ENCODE measurements at places on chromosomes 3 and 15.

- DNase-seq = no peak
Observed at GRCh38 chr3:184800349-184800930, 11.5 kb upstream of the VPS8 start.

- DNase-seq = no peak
Observed at GRCh38 chr15:99014803-99015697, 7.5 kb upstream of the PGPEP1L start.

DNA sequence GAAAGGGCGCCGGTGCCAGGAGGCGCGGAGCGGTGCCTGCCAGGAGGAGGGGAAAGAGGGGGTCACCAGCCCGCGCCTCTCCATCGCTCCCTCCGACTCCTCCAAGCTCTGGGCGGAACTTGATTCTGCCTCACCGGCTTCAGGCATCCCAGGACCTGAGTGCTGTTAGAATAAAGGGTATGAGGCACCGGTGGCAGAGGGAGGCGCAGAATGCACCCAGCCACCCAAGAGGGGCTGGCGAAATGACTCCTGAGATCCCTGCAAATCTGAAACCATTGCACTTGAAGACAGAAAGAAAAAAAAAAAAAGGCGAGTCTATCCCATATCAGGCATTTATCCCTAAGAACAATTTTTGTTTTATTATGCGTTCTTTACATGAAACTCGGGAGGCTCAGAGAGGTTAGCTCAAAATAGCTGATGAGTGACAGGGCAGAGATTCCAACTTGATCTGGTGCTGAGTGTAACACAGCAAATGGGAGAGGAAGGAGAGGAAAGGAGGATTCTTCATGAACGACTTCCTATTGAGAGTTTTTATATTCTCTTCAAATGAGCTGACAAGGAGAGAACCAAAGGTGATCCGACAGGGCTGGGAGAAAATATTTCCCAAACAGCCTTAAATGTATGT, 157.0 kb upstream of the FRMD4B start:
- DNase-seq = no peak

GRCh38 chr15:88529021-88529630, 17.4 kb downstream of the DET1 start:
- DNase-seq = no peak

DNA sequence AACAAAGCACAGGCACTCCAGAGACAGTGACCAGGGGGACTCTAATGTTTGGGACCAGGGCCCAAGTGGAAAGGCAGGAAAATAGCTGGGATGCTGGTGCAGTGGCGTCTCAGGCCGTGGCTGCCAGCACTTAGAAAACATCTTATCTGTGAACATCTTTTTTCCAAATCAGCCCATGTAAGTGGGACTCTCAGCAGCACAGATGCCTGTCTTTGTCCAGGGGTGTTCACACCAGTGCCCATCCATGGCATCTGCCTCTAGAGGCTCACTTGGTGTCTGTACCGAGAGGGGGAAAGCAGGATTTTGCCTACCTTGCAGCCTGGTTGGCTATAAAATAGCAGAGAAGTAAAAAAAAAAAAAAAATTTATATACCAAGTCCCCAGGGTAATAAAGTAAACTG, 26.7 kb downstream of the SLC12A8 start:
- no peak for DNase-seq

DNA sequence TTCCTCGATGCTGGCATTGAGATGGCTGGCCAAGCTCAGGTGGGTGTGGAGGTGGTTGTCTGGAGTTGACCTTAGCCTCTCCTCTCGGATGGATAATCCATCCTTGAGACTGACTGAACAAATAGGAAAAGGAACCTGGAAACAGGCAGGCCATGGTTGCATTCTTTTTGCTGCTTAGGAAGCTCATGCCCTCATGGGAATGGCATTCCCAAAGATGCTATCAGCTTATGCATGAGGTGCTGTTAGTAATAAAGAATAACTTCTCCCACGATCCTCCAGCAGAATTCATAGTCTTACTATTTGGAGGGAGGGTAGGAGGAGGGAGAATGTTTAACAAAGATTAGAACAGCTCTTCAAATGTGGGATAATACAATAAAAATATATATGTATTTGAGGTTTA, 303.0 kb upstream of the TPM1 start:
- DNase-seq = no peak

GRCh38 chr3:38108649-38109579, 28.0 kb downstream of the ACAA1 start:
- no peak for DNase-seq

GRCh38 chr15:61033940-61034677, 195.0 kb downstream of the RORA start:
- DNase-seq = no peak

DNA sequence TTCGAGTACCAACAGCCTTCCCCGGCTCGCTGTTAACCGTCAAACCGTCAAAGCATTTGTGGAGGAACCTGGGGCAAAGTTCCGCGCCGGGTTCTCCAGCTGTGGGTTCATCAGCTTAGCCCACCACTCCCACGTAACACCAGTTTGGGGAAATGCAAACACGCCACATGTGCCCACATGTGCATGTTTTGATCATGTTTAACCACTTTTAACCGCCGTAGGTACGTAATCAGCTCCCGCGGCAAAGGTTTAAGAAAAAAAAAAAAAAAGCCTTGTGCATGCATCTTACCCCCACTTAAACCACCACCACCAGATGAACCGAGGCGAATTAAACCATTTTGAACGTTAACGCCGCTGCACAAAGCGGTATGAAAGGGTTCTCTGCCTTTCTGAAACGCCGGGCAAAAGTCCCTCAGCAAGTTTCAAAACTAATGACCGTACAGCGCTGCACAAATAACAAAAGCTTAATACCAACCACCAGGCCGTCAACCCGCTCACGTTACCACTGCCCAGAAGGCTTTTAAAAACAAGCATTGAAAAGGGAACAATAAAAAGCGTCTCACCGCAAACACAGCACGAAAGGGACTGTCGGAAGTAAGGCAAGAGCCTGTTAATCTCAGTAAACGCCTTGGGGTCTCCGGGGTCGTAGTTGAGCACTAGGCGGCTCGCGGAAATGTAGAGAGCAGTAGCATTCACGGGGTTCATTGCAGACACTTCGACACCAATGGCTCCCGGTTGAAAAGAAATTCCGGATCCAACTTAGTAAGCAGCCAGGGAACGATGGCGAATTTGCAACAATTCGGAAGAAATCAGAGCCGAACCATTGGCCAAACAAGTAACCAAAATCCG, 1.5 kb downstream of the MSL2 start:
- DNase-seq = no peak

GRCh38 chr3:73552700-73553099, 72.0 kb downstream of the PDZRN3 start:
- DNase-seq = no peak

- no peak for DNase-seq
Observed at GRCh38 chr3:74511078-74511477, 103.4 kb downstream of the CNTN3 start.

GRCh38 chr3:62184559-62184958, 188.8 kb downstream of the FEZF2 start:
- DNase-seq = no peak

GRCh38 chr3:37833302-37834186, 28.1 kb upstream of the CTDSPL start:
- DNase-seq = no peak

- DNase-seq = no peak
Observed at GRCh38 chr3:85846940-85847339, 888.2 kb downstream of the CADM2 start.

DNA sequence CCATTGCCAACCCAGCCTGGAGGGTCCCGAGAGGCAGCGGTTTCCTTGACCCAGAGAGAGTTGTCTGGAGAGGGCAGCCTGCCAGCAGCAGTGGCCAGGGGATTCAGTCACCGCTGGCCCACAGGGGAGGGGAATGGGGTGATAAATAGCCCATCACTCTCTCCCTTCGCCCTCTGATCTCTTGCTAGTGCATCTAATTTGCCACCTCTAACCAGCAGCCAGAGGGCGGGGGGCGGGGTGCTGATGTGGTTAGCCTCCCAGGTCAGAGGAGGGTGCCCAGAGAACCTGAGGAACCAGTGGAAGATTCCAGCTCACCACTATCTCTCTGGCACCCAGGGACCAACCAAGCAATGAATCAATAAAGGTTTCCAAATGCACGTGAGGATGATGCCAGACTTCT, 35.1 kb upstream of the SLC6A11 start:
- no peak for DNase-seq

DNA sequence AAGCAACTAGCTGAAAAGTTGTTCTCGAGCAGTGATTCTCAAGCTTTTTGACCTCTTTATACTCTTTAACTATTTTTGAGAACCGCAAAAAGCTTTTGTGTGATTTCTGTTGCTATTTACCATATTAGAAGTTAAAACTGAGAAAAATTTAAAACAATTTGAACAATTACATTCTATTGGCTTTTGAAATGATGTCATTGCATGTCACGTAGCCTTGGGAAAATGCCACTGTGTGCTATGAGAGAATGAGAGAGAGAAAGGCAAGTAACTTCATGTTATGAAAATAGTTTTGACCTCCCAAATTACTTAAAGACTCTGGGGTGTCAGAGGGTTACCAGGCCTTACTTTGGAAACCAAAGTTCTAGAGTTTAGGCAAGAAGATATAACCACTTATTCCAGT, 8.0 kb downstream of the USP13 start:
- DNase-seq = no peak

DNA sequence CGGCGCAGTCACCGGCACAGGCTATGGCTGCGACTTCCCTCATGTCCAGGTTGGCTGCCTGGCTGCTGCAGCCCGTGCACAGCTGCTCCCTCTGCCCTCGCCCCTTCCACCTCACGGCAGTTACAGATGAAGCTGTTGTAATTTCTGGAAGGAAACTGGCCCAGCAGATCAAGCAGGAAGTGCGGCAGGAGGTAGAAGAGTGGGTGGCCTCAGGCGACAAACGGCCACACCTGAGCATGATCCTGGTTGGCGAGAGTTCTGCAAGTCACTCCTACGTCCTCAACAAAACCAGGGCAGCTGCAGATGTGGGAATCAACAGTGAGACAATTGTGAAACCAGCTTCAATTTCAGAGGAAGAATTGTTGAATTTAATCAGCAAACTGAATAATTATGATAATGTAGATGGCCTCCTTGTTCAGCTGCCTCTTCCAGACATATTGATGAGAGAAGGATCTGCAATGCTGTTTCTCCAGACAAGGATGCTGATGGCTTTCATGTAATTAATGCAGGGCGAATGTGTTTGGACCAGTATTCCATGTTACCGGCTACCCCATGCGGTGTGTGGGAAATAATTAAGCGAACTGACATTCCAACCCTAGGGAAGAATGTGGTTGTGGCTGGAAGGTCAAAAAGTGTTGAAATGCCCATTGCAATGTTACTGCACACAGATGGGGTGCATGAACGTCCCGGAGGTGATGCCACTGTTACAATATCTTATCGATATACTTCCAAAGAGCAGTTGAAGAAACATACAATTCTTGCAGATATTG, 13.2 kb upstream of the GNB4 start:
- DNase-seq = no peak

- no peak for DNase-seq
Observed at GRCh38 chr3:185717121-185717520, 107.7 kb downstream of the IGF2BP2 start.

GRCh38 chr15:83837945-83838571, 184.1 kb downstream of the ADAMTSL3 start:
- no peak for DNase-seq

DNA sequence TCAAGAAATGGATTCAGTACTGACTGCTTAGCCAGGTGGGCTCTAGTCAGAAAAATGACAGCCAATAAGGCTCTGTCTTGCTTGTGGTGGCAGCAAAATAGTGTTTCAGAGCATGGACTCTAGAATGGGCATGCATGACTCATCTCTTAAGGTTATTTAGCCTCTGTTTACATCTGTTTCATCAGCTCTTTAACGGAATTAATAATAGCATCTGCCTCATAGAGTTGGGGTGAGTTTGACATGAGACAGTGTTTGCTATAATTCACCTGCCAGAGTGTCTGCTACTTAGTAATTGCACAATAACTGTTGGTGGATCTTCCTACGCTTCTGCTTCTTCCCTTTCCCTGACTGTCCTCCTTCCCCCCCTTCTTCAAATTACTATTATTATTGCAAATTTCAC, 350.4 kb upstream of the SEMA6D start:
- no peak for DNase-seq

- DNase-seq = no peak
Observed at GRCh38 chr15:52308446-52309153, 13.0 kb upstream of the MYO5C start.

GRCh38 chr3:143363276-143363675, 243.7 kb downstream of the CHST2 start:
- DNase-seq = no peak

DNA sequence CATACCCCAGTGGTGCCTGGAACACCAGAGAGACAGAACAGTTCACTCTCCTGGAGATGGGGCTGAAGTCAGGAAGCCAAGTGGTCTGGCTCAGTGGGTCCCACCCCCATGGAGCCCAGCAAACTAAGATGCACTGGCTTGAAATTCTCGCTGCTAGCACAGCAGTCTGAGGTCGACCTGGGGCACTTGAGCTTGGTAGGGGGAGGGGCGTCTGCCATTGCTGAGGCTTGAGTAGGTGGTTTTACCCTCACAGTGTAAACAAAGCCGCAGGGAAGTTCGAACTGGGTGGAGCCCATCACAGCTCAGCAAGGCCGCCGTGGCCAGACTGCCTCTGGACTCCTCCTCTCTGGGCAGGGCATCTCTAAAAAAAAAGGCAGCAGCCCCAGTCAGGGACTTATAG, 272.0 kb downstream of the KLF13 start:
- no peak for DNase-seq

DNA sequence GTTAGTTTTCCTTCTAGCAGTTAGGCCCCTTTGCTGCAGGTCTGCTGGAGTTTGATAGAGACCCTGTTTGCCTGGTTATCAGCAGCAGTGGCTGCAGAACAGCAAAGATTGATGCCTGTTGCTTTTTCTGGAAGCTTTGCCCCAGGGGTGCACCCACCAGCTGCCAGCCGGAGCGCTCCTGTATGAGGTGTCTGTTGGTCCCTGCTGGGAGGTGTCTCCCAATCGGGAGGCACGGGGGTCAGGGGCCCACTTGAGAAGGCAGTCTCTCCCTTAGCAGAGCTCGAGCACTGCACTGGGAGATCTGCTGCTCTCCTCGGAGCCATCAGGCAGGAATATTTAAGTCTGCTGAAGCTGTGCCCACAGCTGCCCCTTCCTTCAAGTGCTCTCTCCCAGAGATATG, 825.3 kb upstream of the GRM7 start:
- DNase-seq = no peak

DNA sequence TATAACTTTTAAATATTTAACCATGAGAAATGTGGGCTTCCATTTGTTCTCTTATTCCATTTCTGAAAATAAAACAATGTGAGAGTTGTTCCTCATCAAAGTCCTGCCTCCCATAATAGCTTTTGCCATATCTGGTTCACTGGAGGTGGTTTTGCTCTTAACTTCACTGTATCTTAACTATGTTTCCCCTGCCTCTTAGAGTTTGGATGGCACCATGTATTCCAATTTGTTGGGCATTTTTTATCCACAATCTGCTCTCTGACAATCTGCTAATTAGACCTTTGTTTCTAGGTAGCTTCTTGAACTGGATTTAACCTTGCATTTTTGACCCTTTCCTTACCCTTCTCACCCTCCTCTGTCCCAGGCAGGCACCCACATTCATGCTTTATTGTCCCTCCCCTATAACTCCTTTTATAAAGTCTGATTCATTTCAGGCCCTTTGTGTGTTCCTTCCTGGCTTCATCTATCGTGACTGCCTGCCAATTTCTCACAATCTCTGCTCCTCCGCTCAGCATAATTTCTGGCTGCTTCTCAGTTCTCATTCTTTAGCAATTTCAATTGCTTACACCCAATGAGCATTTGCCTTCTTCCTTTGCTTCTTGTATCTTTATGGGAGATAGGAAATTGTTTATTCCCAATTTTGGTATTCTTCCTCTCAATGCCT, 144.2 kb upstream of the ARHGEF26 start:
- no peak for DNase-seq

Measured in stimulated activated CD8-positive, alpha-beta memory T cell treated with anti-CD3 and anti-CD28 coated beads, Interleukin-4, amount 100 ng/mL, for 1 hour (primary cell).